ENCODE measurements at places on chromosomes 11 and 22.

DNA sequence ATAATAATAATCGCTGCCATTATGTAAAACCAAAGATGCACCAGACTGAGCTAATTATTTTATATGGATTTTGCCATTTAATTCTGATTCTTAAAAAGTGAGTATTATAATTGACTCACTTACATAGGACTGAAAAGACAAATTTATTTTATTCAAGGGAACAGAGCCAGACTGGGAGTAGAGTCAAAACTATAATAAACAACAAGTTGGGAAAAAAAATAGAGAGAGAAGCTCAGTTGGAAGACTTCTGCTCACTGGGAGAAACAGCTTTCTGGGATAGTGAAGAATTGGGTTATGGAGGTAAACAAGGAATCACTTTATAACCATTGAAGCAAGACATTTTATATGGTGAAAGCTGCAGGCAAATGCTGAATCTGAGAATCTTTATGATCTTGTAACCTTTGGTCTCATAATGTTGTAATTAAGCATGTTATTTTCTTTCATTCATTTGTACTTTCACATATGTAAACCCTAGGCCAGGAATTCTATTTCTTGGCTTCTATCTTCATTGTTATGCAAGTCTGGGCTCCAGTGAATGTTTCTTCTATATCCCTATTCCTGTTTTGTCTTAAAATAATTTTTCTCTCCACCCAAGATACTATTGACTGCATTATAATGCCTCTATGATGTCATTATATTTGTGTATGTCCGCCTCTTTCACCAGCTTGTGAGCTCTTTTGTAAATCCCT lies 725.3 kb upstream of the CCDC179 start:
- no peak for DNase-seq

GRCh38 chr11:114909866-114910265 lies 231.5 kb downstream of the NXPE2 start:
- no peak for DNase-seq

GRCh38 chr11:68938088-68938487 lies 34.4 kb downstream of the IGHMBP2 start:
- no peak for DNase-seq

- no peak for DNase-seq
Observed at GRCh38 chr11:100550912-100551632, 136.0 kb upstream of the ARHGAP42 start.

- no peak for DNase-seq
Observed at GRCh38 chr11:28835790-28836189, 727.6 kb downstream of the METTL15 start.

DNA sequence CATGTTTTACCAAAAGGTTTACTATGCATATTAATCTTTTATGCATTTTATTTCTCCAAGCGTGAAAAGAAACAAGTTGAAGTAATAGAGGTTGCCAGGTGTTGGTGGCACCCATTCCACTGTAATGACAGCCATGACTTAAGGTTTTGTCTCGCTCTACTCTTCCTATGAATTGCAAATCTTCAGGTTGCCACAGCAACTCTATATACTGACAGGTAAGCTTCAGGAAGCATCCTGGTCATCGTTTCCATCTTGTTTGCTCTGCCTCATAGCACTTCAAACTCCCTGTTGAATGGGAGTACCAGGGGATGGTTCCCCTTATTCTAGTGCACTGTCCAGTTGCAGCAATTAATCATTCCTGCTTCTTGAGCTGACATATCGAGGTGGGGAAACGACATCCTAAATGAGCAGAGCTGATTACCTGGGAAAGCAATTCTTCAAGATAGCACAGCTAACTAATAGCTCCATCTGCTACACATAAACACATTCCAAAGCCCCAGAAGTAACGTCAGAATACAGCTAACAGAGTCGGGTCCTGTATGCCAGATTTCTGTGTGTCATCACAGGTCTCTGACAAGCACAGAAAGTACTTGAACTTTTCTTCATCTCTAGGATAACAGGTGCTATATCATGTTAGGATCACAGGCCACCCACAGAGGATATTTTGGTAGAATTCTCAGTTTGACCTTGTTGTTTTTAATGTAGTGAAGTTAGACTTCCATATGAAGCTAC lies 80.3 kb downstream of the CADM1 start:
- DNase-seq = no peak

GRCh38 chr11:104183593-104183992 lies 19.6 kb upstream of the PDGFD start:
- DNase-seq = no peak

DNA sequence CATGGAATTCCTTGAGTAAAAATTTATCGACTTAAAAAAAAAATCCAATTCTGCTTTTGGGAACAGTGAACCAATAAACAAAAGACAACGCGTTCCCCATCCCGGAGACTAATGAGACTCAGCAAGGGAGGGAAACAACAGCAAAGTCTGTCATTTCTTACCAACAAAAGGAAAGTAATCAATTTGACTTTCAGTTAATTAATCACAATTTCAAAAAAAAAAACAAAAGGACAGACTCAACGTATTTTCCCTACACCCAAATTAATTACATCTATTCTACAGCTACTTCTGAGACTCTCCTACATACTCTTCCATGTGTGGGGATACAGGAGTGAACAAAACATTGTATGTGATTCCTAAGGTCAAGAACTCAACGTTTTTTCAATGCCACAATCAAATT lies 1.9 kb downstream of the RDX start:
- DNase-seq = no peak

- no peak for DNase-seq
Observed at GRCh38 chr11:71979602-71980001, 19.1 kb upstream of the IL18BP start.

DNA sequence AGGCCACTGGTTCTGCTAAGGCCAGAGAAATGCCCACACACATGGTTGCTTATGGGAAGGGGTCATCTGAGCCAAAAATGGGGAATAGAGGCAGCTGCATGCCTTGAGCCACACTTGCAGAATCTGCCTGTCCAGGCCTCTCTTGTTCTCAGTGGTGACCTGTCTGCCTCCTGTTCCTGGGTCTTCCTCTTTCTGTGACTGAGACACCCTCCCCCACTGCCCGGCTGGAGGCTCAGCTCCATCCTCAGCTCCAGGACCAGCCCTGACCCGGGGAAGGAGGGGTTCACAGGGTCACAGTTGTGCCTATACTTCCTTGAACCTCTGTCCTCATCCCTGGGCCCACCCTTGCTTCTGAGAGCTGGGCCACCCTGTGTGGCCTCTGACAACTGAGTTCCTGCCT lies 52.3 kb downstream of the CSF2RB start:
- no peak for DNase-seq

GRCh38 chr22:19948057-19948760 lies 6.6 kb upstream of the TXNRD2 start:
- no peak for DNase-seq

DNA sequence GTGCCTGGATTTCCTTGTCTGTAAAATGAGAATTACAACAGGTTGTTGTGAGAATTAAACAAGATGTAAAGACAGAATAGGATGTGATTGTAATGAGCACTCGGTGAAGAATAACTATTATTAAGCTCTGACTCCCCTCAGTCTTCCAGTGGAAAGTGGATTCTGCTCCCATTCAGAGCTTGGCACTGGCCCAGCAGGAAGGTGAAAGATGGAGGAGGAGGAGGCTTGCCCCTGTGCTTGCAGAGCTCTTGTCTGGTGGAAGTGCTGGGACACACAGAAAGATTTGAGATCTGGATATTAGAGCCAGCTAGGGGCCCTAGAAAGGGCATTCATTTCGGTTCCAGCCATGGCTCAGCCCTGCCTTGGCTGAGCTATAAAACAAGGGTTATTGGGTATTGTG lies 28.2 kb downstream of the PHLDB1 start:
- no peak for DNase-seq

- no peak for DNase-seq
Observed at GRCh38 chr11:28877340-28877739, 769.2 kb downstream of the METTL15 start.

DNA sequence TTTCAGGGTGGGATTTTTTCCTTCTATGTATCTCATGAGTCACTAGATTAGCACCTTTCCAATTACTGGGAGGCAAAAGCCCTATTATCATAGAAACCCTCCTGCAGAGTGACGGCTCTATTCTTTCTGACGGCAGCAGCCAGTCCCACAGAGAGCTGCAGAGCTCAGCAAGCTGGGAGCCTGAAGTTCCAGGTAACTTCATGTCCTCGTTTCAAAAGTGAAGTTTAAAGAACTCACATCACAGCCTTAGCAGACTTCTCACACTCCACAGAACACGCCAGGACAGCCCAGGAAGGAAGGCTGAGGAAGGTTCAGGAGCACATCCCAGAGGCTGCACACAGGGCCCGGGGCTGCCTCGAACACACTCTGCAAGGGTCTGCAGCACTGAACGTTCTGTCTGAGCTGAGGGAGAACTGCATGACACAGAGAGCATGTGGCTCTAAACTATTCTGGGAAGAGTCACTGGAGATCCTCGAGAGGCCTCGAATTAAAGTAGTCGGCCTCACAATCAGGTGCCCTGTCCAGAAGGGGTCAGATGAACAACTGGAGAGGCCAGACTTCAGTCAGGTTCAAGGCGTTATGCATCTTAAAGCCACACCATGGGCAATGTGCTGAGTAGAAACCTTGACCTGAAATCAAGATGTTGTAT lies 104.2 kb upstream of the DRD2 start:
- DNase-seq = peak; percentile 39

- DNase-seq = no peak
Observed at GRCh38 chr22:39359659-39360195, 9.9 kb downstream of the SYNGR1 start.

- DNase-seq = no peak
Observed at GRCh38 chr11:110293389-110293788, 3.0 kb downstream of the RDX start.

GRCh38 chr11:31822175-31822926 lies 11.2 kb upstream of the PAX6 start:
- DNase-seq = no peak

DNA sequence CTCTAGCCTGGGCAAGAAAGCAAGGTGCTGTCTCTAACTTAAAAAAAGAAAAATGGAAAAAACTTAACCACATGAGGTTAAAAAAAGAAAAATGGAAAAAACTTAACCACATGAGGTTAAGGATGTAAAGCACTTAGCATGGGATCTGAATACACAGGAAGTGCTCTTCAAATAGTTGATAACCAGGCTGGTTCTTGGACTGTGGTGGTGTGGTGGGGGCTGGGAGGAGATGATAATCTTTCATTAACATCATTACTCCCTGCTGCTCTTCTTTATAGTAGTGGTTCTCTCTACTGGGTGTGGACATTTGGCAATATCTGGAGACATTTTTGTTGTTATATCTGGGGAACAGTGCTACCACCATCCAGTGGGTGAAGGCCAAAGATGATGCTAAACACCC lies 88.4 kb downstream of the TTC17 start:
- DNase-seq = no peak

GRCh38 chr11:17353821-17354600 lies 2.4 kb downstream of the NCR3LG1 start:
- no peak for DNase-seq

- DNase-seq = no peak
Observed at GRCh38 chr11:112558691-112559090, 298.0 kb upstream of the PLET1 start.

GRCh38 chr11:456533-456932 lies 6.5 kb downstream of the PTDSS2 start:
- no peak for DNase-seq

DNA sequence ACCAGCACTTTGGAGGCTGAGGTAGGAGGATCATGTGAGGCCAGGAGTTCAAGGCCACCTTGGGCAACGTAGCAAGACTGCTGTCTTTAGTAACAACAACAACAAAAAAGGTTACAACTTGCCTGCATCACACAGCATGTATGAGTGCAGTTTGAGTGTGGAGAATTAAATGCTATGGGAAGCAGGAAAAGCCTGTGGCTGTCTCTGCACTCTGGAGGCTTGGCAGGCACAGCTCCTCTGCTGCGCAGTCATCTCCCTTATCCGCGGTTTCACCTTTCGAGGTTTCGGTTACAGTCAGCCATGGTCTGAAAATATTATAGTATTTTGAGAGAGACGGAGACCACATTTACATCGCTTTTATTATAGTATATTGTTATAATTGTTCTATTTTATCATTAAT lies 2.9 kb downstream of the MICAL2 start:
- DNase-seq = no peak

DNA sequence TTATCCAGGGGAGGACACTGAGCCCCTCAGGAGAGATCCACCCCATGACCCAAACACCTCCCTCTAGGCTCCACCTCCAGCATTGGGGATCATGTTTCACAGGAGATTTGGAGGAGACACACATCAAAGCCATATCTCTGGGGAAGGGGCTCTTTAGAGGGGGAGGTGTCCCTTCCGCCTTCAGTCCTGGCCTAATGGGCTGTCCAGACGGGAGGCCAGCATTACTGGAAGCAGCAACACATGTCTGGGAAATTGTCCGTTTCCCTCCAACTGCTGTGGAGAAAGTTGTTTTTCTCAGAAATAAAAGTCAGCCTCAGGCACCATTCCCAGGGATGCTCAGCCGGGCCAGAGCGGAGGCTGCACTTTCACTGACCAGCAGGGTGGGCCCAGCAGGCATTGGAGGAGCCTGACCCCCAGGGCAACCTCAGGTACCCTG lies 9.5 kb downstream of the CACNA1I start:
- DNase-seq = no peak
